CD4-positive, alpha-beta T cell treated with Interleukin-10 for 1 hour (primary cell): ENCODE measurements at places on chromosomes 16 and 17.

GRCh38 chr17:15350777-15351477 lies 9.5 kb upstream of the TEKT3 start:
- no peak for DNase-seq

DNA sequence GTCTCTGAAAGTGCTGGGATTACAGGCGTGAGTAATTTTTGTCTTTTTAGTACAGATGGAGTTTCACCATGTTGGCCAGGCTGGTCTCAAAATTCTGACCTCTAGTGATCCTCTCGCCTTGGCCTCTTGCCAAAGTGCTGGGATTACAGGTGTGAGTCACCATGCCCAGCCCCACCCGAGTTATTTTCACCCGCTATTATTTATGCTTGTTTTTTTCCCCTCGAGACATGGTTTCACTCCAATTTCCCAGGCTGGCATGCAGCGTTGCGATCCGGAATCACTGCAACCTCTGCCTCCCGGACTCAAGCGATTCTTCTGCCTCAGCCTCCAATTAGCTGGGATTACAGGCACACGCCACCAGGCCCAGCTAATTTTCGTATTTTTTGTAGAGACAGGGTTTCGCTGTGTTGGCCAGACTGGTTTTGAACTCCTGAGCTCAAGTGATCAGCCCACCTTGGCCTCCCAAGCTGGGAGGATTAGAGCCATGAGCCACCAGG lies 9.2 kb downstream of the RPL23 start:
- DNase-seq: no peak

DNA sequence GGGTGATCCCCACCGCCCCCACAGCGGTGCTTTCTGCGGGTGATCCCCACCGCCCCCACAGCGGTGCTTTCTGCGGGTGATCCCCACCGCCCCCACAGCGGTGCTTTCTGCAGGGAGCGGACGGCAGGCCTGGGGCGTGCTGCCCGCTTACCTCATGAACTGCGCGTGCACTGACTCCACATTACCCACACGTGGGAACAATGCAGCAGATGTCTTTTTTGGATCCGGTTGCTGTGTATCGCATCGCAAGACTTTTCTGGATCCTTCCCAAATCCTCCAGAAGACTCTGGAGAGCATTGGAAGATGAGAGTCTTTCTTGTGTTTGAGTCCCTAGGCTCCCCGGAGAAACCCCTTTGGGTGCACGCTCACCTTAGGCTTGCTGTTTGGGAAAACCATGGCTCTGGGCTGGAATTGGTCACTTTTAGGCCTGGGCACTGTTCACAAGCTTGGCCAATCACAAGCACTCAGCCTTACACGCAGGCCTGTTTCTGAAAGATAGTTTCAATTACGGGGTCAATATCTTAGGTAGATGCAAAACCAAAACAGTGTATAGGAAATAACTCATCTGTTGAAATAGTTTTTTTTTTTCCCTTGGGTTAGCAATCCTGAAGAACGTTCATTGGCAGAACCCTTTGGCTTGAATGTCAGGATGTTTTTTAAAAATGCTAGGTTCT lies 201.8 kb downstream of the RPTOR start:
- DNase-seq: no peak

DNA sequence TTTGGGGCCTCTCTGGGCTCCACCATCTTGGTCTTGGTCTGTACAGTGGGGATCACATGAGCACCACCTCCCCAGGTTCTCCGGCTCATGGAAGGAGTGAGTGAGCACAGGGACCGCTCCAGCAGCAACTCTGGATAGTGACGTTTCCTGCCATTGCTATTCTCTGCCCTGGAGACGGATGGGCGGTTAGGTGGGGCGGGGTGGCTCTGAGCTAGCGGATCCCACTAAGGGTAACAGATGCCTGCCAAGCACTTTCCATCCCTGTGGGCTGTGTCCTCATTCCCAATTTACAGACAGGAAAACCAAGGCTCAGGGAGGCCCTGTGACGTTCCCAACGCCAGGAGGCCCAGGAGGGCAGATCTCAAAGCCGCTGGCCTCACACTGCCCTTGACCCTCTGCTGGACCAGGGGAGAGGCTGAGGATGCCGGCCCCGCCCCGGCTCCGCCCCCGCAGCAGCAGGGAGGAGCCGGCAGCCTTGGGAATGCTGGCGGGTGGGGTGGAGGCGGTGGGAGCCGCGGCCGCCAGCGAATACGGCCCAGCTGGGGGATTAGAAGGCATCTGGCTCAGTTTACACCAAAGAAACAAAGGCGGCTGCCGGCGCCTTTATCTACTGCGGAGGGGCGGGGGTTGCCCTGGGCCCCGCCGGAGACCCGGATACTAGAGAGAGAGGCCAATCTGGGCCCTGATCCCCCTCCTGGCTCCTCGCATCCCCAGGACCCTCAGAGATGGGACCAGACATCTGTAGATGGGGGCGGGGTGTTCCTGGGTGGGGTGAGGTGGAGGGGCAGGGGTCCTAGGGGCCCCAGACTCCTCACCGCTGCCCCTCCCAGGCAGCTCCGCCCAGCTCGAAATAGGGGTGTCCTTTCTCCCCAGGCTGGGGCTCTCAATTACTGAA lies 122.3 kb upstream of the CIBAR2 start:
- no peak for DNase-seq

GRCh38 chr16:67241008-67241900 lies 6.0 kb downstream of the FHOD1 start:
- no peak for DNase-seq

GRCh38 chr17:80804466-80804865 lies 187.2 kb upstream of the CHMP6 start:
- DNase-seq: no peak

GRCh38 chr16:7980133-7980483 lies 610.2 kb downstream of the TMEM114 start:
- DNase-seq: no peak

- no peak for DNase-seq
Observed at GRCh38 chr16:72850853-72851252, 197.1 kb downstream of the ZFHX3 start.

- no peak for DNase-seq
Observed at GRCh38 chr16:25063865-25064264, 47.7 kb upstream of the LCMT1 start.

DNA sequence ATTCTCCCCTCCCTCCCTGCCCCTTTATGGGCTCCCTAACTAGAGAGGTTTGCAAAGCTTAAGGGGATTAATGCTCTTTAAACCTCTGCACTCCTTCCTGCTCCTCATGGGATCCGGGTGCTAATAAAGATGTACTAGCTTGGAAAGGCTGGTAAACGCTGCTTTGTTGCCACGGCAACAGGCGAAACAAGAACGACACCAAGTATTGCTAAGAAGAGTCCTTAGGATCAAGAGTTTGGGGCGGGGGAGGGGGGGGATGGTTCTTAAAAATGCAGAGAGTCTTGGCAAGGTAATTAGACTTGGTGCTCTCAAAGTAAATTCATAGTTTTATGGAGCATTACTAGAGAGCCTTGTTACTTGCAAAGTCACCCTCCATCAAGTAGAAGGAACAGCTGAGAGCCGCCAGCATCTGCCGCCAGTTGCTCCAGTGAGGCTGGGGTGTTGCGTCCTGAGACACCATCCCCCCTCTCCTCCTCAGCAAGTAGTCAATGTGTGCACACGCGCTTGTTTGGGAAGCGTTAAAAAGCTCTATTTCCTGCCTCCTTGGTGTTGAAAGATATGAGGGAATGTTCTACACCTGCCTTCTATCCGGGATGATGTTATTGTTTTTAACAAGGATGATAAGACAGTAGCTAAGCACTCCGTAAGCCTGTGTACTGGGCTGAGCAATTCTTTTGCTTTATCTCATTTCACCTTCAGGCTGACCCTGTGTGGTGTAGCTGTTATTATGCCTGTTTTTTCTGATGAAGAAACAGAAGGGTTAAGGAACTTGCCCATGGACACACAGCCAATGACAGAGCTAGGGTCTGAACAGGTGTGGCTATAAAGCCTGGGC lies 190.9 kb downstream of the CCDC182 start:
- no peak for DNase-seq

GRCh38 chr16:47734081-47734857 lies 273.1 kb downstream of the PHKB start:
- DNase-seq: no peak

GRCh38 chr16:84093120-84093878 lies 23.4 kb downstream of the MBTPS1 start:
- no peak for DNase-seq

- DNase-seq: no peak
Observed at GRCh38 chr17:33786478-33786877, 468.6 kb upstream of the CCL2 start.

- DNase-seq: no peak
Observed at GRCh38 chr17:27871407-27871806, 21.8 kb downstream of the LYRM9 start.

- DNase-seq: no peak
Observed at GRCh38 chr17:71176928-71177443, 943.8 kb upstream of the SOX9 start.

DNA sequence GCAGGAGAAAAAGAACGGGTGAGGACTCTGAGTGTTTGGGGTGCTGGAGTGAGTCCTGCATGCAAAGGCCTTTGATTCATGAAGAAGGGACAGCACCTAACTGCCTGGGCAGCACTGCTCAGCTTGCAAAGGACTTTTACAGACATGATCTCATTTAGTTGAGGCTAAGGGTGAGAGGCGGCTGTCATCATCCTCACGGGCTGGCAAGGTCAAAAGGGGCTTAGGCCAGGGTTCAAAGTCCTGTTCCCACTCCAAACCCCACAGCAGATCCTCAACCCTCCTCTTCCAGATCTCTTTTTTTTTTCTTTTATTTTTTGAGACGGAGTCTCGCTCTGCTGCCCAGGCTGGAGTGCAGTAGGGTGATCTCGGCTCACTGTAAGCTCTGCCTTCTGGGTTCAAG lies 4.8 kb downstream of the RHBDF2 start:
- DNase-seq: no peak

- DNase-seq: peak; percentile 4
Observed at GRCh38 chr16:17556276-17557052, 85.7 kb upstream of the XYLT1 start.

DNA sequence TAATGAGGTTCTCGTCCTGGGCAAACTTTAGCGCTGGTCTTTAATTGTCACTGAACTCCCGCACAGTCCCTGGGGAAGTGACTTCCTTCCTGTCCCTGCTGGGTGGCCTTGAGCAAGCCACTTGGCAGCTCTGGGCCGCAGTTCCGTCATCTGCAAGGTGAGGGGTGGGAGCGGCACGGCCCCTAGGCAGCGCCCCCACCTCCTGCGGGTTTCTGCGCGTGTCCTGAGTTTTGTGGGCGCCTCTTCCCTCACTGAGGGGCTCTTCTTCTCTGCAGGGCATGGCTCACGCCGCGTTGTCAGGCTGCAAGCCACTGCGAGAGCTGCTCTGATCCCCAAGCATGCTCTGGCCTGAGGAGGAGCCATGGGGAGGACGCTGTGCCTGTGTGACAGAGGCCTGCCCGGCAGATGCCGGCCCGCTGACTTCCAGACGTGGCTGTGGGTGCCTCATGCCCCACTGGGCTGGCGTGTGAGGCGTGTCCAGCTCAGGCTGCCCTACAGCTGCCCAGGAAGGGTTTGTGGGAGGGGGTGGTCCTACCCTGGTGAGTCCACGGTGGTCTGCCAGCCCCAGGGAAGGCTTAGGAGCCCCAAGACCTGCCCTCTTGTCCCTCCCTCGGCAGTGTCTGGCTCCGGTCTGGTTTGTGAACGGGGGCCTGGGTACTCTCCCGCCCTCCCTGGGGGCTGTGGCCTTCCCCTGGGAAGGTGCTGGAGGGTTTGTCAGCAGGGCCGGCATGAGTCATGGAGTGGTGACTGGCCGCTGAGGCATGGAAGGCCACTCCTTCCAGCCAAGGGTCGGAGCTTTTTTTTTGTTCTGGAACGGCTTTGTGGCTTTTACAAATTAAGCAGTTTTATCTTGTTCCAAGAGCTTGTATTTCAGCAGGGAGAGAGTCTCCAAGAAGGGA lies 182.0 kb downstream of the SEC14L1 start:
- no peak for DNase-seq

GRCh38 chr17:46121841-46122485 lies 71.3 kb downstream of the KANSL1 start:
- DNase-seq: no peak

- DNase-seq: no peak
Observed at GRCh38 chr17:27318228-27318627, 24.3 kb downstream of the WSB1 start.

DNA sequence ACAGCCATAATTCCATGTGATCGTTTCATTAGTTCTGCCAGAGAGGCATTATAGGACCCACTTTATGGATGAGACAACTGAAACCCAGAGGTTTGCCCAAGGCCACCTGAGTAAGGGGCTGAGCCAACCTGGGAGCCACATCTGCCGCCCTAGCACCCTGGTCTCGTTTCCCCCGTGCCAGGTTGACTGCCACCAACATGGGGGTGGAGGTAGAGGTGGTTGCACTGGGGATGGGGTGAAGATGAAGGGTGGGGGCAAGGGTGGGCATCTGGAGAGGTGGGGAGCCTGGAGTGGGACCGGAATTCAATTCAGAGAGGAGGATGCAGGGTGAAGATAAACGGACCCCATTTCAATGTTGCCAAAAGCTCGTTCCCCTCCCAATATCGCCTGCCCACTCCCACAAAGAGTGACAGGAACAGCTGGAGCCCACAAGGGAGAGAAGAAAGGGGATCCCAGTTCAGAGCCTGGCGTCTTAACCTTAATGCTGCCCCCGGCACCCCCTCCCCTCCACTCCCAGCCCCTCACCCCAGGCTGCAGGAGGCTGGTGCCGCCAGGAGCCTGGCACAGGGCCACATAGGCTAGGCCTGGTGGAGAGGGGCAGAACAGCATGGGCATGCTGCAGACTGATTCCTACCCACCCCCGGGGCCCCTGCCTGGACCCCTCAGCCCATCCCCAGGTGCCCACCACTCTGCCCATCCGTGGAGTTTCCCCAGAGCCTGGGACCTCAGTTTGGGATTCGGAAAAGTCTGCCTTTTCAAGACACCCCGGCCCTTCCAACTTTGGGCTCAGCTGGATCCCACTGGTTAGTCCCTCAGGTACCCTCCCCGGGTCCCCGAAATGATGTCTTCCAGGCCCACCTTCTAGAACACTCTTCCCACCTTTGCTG lies 29.6 kb downstream of the NGFR start:
- no peak for DNase-seq

GRCh38 chr17:75808905-75809621 lies 24.5 kb downstream of the UNK start:
- DNase-seq: no peak

DNA sequence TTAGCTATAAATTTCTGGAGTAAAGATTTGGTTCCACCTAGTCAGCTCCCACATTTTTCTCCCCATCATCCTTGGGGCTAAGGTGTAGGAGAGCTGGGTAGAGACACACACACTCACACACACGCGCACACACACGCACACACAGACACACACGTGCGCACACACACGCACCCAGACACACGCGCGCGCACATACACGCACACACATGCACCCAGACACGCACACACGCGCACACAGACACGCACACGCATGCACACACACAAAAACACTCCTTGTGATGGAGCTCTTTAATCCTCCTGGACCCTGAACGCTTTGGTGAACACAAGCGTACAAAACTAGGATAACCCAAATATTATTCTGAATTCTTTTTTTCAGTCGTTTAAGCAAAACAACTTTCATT lies 253.6 kb downstream of the C16orf95 start:
- no peak for DNase-seq

DNA sequence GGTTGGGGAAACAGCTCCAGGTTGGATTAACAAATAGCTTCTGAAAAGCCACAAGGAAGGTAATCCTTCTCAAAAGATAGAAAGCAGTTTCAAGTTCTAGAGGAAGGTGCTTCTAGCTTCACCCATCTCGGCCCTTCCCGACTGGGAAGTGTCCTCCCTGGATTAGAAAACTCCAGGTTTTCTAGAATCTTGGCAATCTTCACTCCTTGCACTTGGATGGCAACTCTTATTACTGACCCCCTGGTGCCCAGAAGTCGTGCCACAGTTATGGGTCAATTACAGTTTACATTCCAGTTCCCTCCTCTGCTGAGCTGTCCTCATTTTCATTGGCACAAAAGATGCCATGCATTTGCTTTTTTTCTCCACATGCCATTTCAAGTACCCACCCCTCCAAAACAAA lies 65.6 kb downstream of the SMG6 start:
- no peak for DNase-seq
